ENCODE measurements at places on chromosomes 2 and 18.

GRCh38 chr2:19185086-19185485, 173.3 kb downstream of the OSR1 start:
- DNase-seq, result no peak

DNA sequence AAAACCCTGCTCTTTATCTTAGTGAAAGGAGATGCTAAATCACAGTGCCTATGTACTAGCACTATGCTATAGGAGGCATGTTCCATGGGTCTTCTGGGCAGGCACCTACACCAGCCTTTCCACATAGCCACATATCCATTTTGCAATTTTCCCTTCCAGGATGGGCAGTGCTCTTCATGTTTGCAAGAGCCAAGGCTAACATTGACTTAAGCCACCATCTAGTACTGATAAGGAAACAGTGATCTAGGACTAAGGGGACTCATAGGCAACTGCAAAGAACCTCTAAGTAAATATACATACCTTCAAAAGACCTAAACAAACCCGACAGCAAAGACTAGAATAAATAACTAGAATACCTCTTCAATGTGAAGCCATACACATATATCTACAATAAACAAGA, 919.7 kb upstream of the GYPC start:
- DNase-seq, result no peak

DNA sequence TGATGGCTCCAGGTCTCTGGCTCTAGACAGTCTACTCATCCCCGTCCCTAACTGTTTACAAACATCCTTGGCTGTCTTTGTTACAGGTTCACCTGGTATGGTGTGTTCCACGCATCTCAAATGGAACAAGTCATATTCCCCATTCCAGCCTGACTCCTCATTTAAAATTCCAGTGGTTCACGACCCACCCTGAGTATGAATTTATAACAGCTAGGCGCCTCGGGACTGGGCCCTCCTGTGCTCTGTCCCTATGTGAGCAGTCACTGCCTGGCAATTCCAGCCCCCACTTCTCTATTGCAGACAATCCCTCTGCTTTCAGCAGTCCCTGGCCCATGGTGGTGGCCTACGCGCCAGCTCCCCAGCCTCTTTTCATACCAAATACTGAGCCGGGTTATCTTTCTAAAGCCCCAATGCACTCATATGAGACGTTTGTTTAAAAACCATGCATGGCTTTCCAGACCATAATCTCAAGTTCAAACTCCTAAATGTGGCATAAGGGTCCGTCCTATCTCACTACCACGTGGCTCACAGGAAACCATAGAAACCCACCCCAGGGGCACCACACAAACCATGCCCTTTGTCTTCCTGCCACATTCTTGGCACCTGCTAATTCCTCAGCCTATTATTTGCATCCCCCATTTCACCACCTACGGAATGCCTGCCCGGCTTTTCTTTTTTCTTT, 1.6 kb downstream of the SERPINB8 start:
- DNase-seq, result no peak

DNA sequence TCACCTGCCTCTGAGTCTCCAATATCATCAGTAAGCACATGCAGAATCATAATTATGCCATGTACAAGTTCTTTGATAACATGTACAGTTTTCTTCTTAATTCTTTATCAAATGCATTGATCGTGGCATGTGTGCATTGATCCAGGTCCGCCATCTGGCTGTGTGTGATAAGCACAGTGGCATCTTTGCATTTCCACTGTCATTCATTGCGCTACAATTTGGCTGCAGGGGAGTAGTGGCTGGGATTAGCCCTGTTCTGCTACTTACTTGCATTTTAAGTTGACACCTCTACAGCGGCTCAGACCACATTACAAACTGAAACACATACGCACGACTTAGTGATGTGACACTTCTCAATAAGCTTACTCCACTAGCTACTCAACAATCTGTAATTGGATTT, 83.6 kb upstream of the OTX1 start:
- no peak for DNase-seq

DNA sequence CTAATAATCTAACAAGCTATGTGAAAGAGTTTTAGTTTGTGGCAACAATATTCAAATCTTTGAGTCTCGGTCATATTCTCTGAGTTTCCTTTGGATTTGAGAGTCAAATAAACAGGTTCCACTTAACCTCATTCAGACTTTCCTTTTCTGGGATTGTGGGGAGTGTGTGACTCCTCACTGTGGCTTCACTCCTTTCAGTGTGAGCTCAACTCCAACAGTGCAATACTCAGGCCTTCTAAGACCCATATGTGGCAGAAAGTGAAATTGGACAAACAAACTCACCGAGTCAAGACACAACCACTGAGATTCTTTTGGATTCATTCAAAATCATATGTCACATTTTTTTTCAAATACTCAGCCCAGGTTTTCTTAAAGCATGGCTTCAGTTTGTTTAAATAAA, 25.4 kb downstream of the SLC9A4 start:
- no peak for DNase-seq

- DNase-seq, result peak; percentile 15
Measured at GRCh38 chr18:33578518-33579348, 714 bp downstream of the ASXL3 start.

DNA sequence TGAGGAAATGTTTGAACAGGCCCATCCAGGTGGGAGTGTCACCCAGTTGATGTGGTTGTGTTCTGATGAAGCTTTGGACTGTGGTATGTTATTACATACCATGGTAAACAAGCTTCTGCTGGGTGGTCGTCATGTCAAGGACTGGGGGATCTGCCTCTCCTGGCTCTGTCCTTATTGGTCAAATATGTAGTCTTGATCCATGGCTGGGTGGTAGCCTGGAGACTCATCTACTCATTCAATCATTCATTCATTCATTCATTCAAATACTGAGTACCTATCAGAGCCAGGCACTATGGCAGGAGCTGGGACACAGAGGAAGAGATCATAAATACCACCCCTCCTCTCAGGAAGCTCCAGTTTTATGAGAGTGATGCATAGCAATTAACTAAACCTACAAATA, 60.8 kb downstream of the TACR1 start:
- DNase-seq, result no peak

GRCh38 chr2:189874586-189875320, 90.5 kb downstream of the PMS1 start:
- DNase-seq, result no peak
